Spinal cord (tissue), 10 donors: ENCODE measurements at places on chromosomes 3 and 15. TPM values are rescaled to one million over a fixed set of nuclear protein-coding genes. Genes with fewer than 3 reads are reported as not detected.

DNA sequence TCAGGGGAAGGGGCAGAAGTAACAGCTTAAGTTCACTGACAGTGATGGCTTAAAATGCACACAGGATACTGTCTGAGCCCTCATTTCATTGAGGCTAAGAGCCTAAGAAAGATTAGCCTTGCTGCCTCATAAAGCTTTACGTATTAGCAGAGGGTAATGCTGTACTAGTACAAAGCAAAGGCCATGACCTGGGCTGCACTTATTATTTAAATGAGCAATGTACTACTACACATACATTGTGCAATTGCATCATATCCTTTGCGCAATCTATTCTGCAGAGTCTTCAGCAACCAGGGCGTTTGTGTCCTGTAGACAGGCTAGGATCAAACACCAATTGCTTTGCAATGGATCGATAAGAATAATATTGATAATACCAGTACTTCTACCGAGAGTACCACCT lies 221.8 kb downstream of the TPRG1 start:
- no peak for DNase-seq

DNA sequence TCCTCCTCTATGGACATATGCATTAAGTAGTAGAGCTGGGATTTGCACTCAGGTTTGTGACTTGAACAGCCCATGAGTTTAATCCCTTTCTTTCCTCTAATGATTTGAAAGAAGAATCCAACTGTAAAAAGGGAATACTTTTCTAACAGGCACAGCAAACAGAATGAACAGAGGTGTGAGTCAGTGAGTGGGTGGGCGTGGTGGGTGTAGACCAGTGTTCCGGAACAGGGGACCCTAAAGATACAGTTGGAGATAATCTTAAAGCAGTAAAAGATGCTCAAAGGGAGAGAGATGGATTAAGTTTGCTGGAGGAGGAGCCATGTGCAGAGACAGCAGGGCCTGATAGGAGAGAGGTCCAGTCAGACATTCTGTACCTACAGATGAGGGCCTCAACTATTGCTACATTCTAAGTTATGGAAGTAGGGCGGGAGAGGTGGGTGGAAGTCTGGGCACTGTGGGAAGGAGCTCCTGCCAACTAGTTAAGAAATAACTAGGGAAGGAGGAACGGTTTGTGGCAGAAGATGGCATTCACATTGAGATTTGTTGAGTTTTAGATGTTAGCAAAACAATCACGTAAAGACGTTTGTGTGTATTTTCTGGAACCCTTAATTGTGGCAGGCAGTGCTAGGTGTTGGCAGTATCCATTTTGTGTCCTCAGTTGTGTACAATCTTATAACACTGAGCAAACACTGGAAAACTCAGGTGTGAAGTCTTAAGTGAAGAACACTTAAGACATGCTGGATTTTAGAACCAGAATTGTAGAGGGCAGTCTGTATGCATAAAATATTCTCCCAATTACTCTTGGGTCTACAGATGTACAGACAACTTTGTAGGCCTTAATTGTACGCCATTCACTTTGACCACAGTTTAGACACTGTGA lies 511.0 kb downstream of the GRM7 start:
- DNase-seq, result no peak

The TICRR gene
- 3.3 TPM for total RNA-seq

DNA sequence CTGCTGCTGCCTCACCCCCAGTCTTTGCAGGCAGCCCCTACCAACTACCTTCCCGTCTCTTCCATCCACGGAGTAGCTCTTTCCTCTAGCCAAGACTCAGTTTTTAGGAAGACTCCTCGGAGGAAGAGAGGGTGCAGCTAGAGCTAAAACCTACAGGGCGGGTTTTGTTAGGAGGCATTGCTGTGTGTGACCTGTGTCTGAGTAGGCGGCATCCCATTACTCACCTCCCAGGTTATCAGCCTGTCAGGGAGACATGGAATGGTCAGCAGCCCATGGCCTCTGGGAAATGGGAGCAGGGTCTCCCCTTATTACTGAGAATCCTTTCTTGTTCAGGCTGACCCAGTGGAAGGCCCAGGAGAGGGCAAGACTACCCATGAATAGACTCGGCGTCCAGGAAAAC lies 43.8 kb upstream of the FGD5 start:
- no peak for DNase-seq

DNA sequence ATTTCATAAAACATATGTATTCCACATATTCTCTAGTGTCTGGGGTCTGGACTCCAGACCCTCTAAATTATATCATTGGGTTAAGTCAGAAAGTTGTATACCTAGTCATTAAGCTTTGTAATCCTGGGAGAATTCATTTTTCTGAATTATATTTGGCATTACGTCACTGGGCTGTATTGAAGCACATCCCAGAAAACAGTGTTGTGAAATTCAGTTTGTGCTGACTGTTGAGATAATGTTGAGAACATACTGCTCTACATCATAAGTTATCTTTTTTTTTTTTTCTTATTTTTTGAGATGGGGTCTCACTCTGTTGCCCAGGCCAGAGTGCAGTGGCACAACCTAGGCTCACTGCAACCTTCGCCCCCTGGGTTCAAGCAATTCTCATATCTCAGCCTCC lies 153.1 kb upstream of the STT3B start:
- no peak for DNase-seq

GRCh38 chr3:48408823-48409281 lies 21.0 kb downstream of the PLXNB1 start:
- DNase-seq, result no peak

DNA sequence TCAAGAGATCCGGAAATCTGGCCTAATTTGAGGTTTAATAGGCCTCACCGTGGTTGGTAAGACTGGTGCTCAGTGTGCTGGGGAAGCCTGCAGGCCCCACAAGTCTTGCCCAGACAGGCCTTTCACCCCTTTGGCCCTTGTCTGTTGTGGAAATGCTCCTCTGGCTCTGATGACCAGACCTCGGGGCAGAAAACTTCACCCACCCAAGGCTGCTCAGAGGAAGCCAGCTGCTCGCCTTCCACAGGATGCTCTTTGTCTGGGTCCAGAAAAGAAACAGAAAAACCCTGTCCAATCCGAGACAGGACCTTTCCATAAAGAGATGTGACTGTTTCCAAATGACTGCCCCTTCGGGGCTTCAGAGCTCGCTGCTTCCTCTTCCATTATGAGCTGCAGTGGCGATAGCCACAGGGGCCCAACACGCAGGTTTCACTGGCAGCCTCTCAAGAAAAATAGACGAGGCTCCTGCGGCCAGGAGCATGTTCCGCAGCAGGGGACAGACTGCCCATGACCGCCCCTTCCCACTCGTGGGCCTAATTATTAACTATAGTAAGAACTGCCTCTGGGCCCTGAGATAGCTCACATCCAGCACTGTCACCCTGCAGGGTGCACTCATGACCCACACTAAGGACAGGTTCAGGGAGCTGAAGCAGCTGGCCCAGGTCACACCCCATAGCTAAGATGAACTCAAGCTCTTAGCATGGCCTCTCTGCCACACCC lies 6.8 kb upstream of the SNX22 start:
- peak; percentile 57 for DNase-seq

- no peak for DNase-seq
These were observed 94.5 kb downstream of the ADAMTS9 start for GRCh38 chr3:64593350-64593749.

DNA sequence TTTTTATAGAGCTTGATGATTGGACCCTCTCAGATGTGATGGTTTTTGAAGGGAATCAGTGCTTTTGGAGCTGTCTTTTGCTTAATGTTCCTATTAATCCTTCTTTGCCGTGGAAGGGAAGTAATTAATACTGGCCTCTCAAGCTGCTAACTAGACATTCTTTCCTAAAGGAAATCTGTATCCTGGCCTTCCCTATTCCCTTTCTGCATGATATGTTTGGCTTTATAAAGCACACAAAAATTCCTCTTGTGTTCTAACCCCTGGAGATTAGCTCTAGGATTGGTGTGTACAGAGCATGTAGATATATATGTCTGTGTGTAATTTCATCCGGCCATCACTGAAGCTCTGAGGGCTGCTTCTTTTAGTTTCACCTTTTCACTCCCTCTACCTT lies 6.9 kb downstream of the ATXN7 start:
- DNase-seq, result no peak

DNA sequence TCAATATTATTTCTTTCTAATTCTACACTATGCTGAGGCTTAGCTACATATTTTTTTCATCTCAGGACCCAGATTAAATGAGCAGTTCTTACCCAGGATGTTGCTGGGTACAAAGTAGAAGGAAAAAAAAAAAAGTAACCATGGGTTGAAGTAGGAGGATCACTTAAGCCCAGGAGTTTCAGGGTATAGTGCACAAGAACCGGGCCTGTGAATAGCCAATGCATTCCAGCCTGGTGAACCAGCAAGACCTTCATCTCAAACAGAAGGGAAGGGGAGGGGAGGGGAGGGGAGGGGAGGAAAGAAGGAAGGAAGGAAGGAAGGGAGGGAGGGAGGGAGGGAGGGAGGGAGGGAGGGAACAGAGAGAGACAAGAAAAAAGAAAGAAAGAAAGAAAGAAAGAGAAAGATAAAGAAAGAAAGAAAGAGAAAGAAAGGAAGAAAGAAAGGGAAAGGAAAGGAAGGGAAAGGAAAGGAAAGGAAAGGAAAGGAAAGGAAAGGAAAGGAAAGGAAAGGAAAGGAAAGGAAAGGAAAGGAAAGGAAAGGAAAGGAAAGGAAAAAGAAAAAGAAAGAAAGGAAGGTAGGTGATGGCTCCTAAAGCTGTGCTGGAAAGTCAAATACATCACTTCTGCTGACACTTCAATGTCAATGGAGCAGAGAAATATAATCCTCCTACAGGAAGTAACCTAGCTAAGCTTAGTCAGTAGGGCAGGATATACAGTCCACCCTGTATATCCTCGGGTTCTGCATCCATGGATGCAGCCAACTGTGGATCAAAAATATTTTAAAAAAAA lies 206.8 kb upstream of the TGFBR2 start:
- DNase-seq, result no peak

DNA sequence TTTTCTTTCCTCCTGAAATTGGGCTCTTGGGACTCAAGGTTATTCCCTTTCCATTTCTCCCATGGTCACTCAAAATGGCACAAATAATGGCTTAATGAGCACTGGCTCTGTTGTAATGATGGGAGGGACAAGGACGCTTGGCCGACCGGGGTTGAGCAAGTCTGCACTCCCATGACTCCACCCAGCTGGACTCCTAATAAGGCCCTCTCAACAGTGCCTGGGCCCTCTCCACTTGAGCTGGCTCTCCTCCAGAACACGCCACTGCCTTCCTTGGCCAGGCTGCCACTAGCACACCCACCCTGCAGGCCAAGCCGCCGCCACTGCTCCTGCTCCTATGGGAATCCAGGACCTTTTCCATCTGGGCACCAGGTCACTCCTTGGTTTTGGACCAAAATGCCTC lies 42.3 kb downstream of the ADCY5 start:
- no peak for DNase-seq

GRCh38 chr15:57284535-57284934 lies 91.8 kb upstream of the CGNL1 start:
- DNase-seq, result no peak

The NANOGP8 gene
- total RNA-seq, result 0.61 TPM

- DNase-seq, result no peak
These were observed 169.8 kb upstream of the ROBO1 start for GRCh38 chr3:79937567-79937966.

DNA sequence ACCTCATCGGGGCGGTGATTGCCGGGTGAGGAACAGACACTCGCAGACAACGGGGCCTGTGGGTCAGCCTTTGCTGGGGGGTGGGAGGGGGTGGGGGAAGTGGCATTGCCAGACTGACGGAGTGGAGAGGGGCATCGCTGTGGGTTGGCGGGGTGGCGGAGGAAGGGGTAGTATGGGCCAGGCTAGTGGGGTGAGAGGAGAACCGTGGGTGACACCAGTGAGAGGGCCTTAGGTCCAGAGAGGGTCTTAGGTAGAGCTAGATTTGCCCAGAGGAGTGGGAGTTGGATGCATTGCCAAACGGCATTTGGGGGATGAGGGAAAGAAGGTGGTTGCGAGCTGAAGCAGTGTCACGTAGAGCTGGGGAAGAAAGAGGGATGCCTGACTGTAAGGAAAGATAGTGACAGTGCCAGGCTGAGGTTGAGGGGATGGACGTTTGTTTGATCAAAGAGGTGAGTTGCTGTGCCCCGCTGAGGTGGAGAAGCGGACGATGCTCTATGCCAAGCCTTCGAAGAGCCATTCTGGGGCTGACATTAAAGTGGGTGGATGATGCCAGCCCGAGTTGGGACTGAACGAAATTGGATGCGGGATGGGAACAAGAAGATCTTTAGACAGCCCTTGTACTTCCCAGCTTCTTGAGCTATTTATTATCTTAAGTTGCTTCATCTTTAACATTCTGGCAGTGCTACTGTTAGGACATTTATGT lies 572 bp downstream of the DNAJB11 start:
- DNase-seq, result no peak

The TLR9 gene
- total RNA-seq, result not detected

- DNase-seq, result no peak
These were observed 53.2 kb upstream of the KLF13 start for GRCh38 chr15:31273258-31273941.

DNA sequence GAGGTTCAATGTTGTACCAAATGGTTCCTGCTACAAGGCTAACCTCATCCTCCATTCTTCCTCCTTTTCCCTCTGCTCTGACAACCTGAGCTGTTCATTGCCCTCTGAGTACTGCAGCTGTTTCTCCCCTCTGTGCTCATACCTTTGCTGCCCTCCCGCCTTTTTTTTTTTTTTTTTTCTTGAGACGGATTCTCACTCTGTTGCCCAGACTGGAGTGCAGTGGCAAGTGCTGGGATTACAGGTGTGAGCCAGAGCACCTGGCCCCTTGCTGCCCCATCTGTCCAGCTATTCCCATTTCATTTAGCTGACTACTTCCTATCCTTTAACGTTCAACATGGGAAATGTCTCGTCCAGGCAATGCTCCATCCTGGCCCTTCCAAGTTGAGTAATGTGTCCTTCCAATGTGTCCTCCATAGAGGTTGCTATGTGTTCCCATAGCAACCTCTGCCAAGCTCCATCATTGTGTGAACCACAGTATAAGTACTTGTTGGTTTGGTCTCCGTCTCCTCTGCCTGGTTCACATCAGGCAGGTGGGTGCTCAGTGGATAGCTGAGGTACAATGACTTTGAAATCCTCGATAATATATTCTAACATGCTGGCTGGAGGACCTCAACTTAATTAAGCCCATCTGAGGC lies 179.9 kb upstream of the ANKRD28 start:
- peak; percentile 19 for DNase-seq

GRCh38 chr3:146077181-146077580 lies 83.8 kb downstream of the PLOD2 start:
- no peak for DNase-seq

DNA sequence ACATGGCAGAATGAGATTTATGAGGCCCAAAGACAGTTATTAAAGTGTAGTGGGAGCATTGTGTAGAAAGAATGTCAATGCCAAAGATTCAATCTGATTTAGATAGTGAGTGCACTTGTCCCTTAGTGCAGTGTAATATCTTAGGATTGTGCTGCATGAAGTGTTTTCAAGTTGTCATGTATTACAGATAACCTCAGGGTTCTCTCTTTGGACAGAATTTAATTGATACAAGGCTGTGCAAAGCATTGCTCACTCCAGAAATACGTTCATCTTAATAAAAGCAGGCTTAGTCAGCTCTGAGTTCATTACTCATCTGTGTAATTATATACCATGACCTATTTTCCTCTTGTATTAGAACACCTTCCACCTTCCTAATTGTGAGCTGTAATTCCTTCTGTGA lies 16.0 kb upstream of the GPR171 start:
- no peak for DNase-seq

The HERC2 gene
- 62.9 TPM for total RNA-seq

- DNase-seq, result no peak
These were observed 215.1 kb upstream of the MLF1 start for GRCh38 chr3:158355623-158356588.

- DNase-seq, result no peak
These were observed 28.0 kb downstream of the RAD51 start for GRCh38 chr15:40722934-40723333.

- peak; percentile 64 for DNase-seq
These were observed 86.5 kb downstream of the TNIK start for GRCh38 chr3:171373711-171374110.

GRCh38 chr15:52427804-52428203 lies 100.9 kb downstream of the MYO5A start:
- no peak for DNase-seq
